ENCODE measurements at places on chromosomes 4 and X.

- no peak for DNase-seq
Measured at GRCh38 chr4:23737571-23737970, 152.3 kb downstream of the PPARGC1A start.

DNA sequence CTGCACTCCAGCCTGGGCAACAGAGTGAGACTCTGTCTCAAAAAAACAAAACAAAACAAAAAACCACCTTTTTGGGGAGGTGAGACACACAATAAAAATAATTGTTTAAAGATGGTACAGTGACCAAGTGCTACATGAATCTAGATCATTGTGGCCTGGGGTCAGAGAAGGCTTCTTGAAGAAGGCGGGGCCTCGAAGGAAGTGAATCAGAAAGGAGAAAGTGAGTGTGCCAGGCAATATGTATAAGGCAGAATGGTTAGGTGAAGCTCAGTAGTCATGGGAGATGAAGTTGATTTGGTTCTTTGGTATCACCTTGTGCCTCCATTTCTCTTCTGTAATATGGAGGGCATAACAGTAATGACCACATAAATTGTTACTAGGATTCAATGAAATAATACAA, 58.9 kb downstream of the DOCK11 start:
- DNase-seq: no peak

GRCh38 chr4:86461849-86462248, 102.0 kb upstream of the MAPK10 start:
- no peak for DNase-seq

- DNase-seq: no peak
Measured at GRCh38 chrX:11543249-11543648, 122.5 kb downstream of the ARHGAP6 start.

DNA sequence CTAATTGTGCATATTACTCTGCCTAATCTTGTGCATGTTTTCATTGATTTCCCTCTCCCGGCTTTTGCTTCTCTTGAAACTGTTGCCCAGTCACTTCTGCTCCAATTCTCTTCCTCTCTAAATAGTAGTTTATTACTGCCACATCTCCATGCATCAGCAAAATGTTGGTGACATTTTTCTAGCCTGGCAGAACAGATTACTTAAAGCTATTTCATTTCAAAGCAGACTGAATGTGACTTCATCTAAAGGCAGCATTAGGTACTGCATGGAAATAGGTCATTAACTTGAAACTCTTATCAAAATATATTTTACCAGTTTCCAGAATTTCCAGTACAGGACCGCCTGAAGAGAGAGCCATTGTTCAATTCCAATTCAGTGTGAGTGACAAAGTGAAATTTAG, 52.4 kb downstream of the HPGDS start:
- DNase-seq: no peak

DNA sequence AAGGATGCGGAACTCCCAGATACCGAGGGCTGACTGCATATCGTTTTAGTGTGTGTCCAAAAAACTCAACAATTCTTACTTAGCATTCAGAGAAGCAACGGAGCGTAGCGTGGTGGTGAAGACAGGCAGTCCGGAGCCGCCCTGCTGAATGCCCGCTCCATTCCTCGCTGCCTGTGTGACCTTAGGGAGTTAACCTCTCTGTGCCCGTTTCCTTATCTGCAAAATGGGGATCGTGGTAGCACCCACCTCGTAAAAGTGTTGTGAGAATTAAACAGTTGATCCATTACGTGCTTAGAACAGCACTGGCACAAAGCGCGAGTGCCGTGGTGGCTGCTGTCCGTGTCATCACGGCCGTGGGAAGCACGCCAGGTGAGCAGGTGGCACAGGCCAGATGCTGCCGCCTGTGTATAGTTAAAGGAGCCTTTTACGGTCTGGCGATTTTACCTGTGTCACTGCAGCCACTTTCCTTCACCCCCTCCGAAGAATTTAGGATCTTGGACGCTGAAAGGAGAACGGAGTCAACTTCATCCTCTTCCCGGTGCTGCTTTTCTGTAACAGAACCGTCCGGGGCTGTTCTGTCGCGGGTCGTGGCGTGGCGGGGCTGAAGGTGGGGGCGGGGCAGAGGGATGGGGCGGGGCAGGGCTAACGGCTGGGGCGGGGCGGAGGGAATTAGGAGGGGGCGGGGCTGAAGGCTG, 885 bp downstream of the CCDC110 start:
- DNase-seq: peak; percentile 30

DNA sequence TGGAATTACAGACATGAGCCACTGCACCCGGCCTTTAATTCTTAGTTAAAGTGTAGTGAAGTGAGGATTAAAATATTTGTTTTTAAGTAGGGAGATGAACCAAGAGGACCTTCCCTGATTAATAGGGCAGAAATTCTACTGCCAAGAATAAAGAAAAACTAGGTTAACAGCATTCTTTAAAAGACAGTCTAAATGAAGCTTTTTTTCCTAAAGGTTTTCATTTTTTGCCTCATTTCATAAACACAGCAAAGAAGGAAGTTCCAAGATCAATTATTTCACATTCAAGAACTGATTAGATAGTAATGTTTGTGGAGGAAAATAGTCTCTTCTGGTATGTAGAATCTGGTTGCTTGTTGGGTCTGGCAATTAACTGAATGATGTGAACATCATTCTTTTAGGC, 112.1 kb upstream of the ARSJ start:
- DNase-seq: no peak

GRCh38 chr4:172698256-172698655, 470.4 kb upstream of the GALNT7 start:
- DNase-seq: no peak

Data from SJSA1 (cell line).